ENCODE measurements at places on chromosomes 13 and 19. TPM values are rescaled to one million over a fixed set of nuclear protein-coding genes. Genes with fewer than 3 reads are reported as not detected.
A peak's percentile ranks its signal among the peaks of the same experiment; 100 is the strongest.

MBD3L2 gene
- polyA plus RNA-seq: not detected

P2RY11 gene
- 6.1 TPM for polyA plus RNA-seq

PRKCG gene
- polyA plus RNA-seq: 0.68 TPM

ZNF227 gene
- polyA plus RNA-seq: 8.6 TPM

PSG6 gene
- polyA plus RNA-seq: not detected

ESD gene
- polyA plus RNA-seq: 129 TPM

GRCh38 chr13:45269204-45269603 lies 68.4 kb upstream of the KCTD4 start:
- H3K27me3 ChIP-seq: no peaks in the 10 kb centered on the region
- no peaks in the 10 kb centered on the region for H3K36me3 ChIP-seq
- H3K4me3 ChIP-seq: no peak overlapping the region

GRCh38 chr19:7845390-7846154 lies 15.6 kb downstream of the EVI5L start:
- no peaks in the 10 kb centered on the region for H3K27me3 ChIP-seq
- no peak for DNase-seq
- no peak overlapping the region for H3K4me3 ChIP-seq
- no peaks in the 10 kb centered on the region for H3K4me1 ChIP-seq
- no peaks in the 10 kb centered on the region for H3K36me3 ChIP-seq

- no peaks in the 10 kb centered on the region for H3K36me3 ChIP-seq
- DNase-seq: no peak
- peaks cover 32% of the 10 kb centered on the region for H3K4me1 ChIP-seq
- peaks cover 15% of the 10 kb centered on the region for H3K27me3 ChIP-seq
These were observed 107.8 kb downstream of the KCNRG start for GRCh38 chr13:50123002-50123401.

GRCh38 chr19:289651-290371 lies 1.4 kb downstream of the PLPP2 start:
- H3K36me3 ChIP-seq: no peaks in the 10 kb centered on the region
- H3K4me1 ChIP-seq: peaks cover 12% of the 10 kb centered on the region
- peak overlapping the region; percentile 80 for H3K27ac ChIP-seq
- DNase-seq: peak; percentile 71
- peaks cover 29% of the 10 kb centered on the region for H3K27me3 ChIP-seq
- H3K4me3 ChIP-seq: no peak overlapping the region

- no peaks in the 10 kb centered on the region for H3K36me3 ChIP-seq
- DNase-seq: no peak
- H3K4me1 ChIP-seq: no peaks in the 10 kb centered on the region
- H3K4me3 ChIP-seq: no peak overlapping the region
- no peak overlapping the region for H3K27ac ChIP-seq
These were observed 20.2 kb downstream of the DNAJC3 start for GRCh38 chr13:95697052-95697680.

- no peaks in the 10 kb centered on the region for H3K27me3 ChIP-seq
- no peak overlapping the region for H3K27ac ChIP-seq
- no peaks in the 10 kb centered on the region for H3K36me3 ChIP-seq
These were observed 37.8 kb downstream of the GATAD2A start for GRCh38 chr19:19443283-19443682.

DNA sequence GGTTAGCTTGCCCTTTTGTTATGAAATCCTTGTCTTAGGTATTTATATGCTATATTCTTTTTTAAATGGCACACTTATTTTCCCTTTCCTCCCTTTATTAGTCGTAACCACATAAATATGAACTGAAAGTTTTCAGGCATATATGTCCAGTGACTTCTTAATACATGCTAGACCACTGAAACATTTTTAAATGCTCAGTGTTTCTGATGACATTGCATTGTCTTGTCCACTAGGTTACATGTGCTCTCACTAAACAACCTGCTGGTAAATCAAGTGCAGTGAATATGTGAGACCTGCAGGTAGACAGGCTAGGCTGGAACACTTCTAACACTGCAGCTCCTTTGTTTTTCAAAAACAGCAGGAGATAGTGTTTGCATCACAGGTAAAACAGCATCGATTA lies 332.6 kb upstream of the DACH1 start:
- H3K36me3 ChIP-seq: no peaks in the 10 kb centered on the region
- no peak for DNase-seq
- no peak overlapping the region for H3K4me3 ChIP-seq
- H3K4me1 ChIP-seq: peaks cover 2% of the 10 kb centered on the region
- no peaks in the 10 kb centered on the region for H3K27me3 ChIP-seq
- H3K27ac ChIP-seq: no peak overlapping the region

DNA sequence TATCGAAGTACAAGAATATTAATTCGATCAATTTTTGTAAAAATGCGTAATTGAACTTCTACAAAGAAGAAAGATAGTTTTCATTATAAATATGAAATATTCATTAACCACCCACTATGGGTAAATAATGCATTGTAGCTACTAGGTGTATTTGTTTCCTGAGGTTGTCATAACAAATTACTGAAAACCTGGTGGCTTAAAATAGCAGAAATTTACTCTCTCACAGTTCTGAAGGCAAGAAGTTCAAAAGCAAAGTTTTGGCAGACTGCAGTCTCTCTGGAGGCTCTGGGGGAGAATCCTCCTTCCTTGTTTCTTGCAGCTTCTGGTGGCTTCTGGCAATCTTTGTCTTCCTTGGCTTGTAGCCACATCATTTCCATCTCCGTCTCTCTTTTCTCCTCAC lies 99.2 kb upstream of the MIR17HG start:
- no peak for DNase-seq
- no peaks in the 10 kb centered on the region for H3K27me3 ChIP-seq
- no peak overlapping the region for H3K27ac ChIP-seq
- no peak overlapping the region for H3K4me3 ChIP-seq

DNA sequence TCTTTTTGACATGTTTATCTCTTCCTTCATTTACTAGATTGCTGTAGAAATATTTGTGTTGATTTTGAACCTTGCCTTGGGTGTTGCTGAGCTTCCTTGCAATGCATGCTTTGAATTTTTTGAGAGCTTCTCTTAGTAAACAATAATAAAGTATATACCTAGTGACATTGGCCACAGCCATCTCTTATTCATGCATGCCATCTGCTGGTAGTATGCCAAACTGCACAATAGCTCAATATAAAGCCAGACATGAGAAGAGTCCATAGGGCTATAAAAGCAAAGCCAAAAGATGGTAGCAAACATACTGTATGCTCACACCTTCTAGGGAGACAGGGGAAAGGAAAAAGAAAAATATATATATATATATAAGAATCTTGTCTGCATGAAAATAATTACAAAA lies 18.9 kb upstream of the ZSCAN5A start:
- H3K4me3 ChIP-seq: no peak overlapping the region
- H3K27me3 ChIP-seq: no peaks in the 10 kb centered on the region
- H3K36me3 ChIP-seq: no peaks in the 10 kb centered on the region
- peak; percentile 77 for DNase-seq

DNA sequence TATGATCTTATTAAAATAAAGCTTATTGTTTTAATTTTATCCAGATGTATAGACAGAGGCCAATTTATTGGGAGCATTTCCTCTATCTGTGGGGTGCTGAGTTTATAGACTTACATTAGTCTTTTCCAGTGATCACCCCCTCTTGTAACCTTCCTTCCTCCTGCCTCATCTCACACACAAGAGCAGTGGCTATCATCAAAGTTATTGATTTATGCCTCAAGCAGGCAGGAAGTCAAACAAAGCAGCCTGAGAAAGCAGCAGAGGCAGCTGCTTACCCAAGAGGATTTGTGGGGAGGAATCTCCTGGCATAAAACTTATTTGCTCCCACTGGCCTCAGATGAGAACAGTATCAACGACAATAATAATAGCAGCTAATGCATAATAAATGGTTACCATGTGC lies 26.3 kb upstream of the DCLK1 start:
- H3K27me3 ChIP-seq: peaks cover 17% of the 10 kb centered on the region
- H3K36me3 ChIP-seq: no peaks in the 10 kb centered on the region
- H3K4me3 ChIP-seq: no peak overlapping the region
- no peak for DNase-seq

DNA sequence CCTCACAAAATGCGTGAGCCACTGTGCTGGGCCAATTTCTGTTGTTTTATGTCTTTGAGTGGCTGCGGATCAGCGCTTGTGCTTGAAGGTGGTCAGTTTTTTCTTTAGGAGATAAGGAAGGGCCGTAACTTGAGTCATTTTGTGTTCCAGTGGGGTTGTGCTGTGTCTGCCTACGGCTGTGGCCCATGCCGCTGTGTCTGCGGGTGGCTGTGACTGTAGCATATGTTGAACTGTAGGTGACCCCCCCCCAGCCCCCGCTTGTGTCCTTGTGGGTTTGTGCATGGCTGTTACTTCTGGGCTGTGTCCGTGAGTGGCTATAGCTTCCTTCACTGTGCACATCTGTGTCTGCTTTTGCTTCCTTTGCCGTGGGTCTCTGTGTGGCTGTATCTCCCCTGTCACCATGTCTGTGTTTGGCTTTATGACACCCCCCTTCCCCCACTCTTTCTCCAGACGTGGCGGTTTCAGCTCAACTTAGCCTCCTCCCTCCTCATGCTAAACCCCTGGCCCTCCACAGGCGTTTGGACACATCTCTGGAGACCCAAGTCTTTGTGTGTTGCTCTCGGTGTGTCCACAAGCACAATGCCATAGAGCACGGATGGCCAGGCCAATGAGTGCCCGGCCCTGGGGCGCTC lies 675 bp downstream of the PPP1R14A start:
- peak; percentile 56 for DNase-seq
- peaks cover 52% of the 10 kb centered on the region for H3K4me1 ChIP-seq
- H3K27me3 ChIP-seq: no peaks in the 10 kb centered on the region
- H3K27ac ChIP-seq: peak overlapping the region; percentile 97

DNA sequence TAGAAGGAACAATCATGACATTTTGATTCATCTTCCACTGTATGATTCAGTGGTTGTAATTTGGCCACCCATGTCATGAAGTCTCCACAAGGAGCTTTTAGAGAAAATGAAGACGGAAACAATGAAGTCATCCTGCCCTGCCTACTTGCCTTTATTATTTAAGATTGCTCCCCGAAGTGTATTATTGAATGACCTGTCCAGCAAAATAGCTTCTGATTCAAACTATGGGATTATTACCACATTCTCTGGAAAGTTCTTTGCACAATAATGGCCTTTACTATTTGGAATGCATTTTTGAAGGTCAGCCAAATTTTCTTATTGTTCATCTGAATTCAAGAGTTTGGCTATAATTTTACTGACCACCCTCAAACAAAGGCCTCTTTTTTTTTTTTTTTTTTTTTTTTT lies 77.8 kb upstream of the RFC3 start:
- no peaks in the 10 kb centered on the region for H3K27me3 ChIP-seq
- H3K36me3 ChIP-seq: no peaks in the 10 kb centered on the region
- no peak overlapping the region for H3K27ac ChIP-seq
- no peak for DNase-seq
- no peak overlapping the region for H3K4me3 ChIP-seq
- H3K4me1 ChIP-seq: peaks cover 2% of the 10 kb centered on the region

DNA sequence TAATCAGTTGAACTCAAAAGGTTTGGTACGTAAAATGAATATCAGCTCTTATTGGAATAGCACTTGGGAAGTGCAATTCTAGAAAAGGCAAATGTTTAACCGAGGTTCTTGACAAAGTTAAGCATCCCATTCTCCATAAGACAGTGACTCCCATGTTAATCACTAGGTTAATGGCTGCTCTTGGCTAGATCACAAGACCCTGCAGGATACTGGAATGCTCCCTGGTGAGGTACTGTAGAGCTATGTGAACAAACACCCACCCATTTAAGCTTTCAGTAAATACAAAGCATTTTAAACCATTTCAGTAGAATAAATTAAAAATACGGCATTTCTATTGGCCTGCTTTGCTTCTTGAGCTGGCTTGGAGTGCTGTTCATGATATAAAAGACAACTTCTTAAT lies 56.5 kb downstream of the TDRD3 start:
- no peak for DNase-seq
- no peak overlapping the region for H3K27ac ChIP-seq
- no peaks in the 10 kb centered on the region for H3K27me3 ChIP-seq
- H3K4me1 ChIP-seq: no peaks in the 10 kb centered on the region

- H3K27me3 ChIP-seq: no peaks in the 10 kb centered on the region
- H3K4me1 ChIP-seq: peaks cover 8% of the 10 kb centered on the region
- no peak overlapping the region for H3K27ac ChIP-seq
- no peaks in the 10 kb centered on the region for H3K36me3 ChIP-seq
- H3K4me3 ChIP-seq: no peak overlapping the region
These were observed 217.2 kb upstream of the HTR2A start for GRCh38 chr13:47114030-47114429.

- no peaks in the 10 kb centered on the region for H3K36me3 ChIP-seq
- H3K4me3 ChIP-seq: no peak overlapping the region
- no peaks in the 10 kb centered on the region for H3K27me3 ChIP-seq
- H3K4me1 ChIP-seq: no peaks in the 10 kb centered on the region
These were observed 142.3 kb upstream of the EDNRB start for GRCh38 chr13:78060966-78061365.

GRCh38 chr13:38385153-38385891 lies 35.7 kb downstream of the UFM1 start:
- no peak overlapping the region for H3K4me3 ChIP-seq
- H3K27me3 ChIP-seq: no peaks in the 10 kb centered on the region
- H3K36me3 ChIP-seq: no peaks in the 10 kb centered on the region
- no peaks in the 10 kb centered on the region for H3K4me1 ChIP-seq

DNA sequence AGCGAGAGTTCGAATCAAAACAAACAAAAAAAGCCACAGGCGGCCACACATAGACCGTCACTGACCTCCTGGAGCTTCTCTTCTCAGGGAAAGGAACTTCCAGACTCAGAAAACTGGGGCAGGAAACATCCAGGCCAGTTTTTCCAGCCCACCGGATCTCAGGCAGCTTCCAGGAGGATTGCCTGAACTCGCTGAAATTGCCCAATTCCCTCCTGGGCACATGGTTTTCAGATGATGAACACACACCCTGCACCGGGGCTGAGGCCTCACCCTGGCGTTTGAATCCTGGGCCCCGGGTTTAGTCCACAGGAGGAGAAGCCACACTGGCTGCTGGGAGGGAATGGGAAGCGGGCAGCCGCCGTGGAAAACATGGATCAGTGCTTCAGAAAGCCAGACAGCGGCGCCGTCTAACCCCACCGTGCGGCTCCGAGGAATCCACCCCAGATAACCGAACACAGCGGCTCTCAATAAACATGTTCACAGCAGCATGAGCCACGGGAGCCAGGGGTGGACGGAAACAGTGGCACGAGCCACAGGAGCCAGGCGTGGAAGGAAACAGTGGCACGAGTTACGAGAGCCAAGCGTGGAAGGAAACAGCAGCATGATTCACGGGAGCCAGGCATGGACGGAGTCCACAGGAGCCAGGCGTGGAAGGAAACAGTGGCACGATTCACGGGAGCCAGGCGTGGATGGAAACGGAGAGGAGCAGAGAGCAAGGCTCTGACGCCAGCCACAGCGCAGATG lies 18.2 kb upstream of the PTBP1 start:
- H3K4me3 ChIP-seq: no peak overlapping the region
- H3K27me3 ChIP-seq: no peaks in the 10 kb centered on the region
- H3K36me3 ChIP-seq: no peaks in the 10 kb centered on the region
- peak; percentile 85 for DNase-seq

Measured in hepatocyte (in vitro differentiated cells).